ENCODE measurements at places on chromosomes 1 and 21. TPM values are rescaled to one million over a fixed set of nuclear protein-coding genes. Genes with fewer than 3 reads are reported as not detected.
A peak's percentile ranks its signal among the peaks of the same experiment; 100 is the strongest.

DNA sequence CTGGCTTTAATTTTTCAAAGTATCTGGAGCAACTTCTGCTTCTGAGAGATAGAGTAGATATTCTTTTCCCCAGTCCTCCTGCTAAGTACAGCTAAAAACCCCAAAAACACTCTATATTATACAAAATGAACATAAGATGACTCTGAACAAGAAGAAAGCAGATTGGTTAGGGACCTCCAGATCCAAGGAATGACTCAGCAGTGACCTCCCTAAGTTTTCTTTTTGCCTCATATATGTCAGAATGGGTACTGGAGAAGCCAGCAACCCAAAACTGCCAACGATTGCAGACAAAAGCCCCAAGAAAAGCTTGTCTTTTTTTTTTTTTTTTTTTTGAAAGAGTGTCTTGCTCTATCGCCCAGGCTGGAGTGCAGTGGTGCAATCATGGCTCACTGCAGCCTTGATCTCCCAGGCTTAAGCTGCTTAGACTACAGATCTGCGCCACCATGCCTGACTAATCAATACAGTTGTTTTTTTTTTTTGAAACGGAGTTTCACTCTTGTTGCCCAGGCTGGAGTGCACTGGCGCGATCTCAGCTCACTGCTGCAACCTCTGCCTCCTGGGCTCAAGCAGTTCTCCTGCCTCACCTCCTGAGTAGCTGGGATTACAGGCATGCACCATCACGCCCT, 22.7 kb downstream of the NDUFS5 start:
- H3K4me3 ChIP-seq: no peak overlapping the region
- no peak overlapping the region for H3K27ac ChIP-seq
- peaks cover 15% of the 10 kb centered on the region for H3K36me3 ChIP-seq
- no peaks in the 10 kb centered on the region for H3K27me3 ChIP-seq
- no peaks in the 10 kb centered on the region for H3K4me1 ChIP-seq

DNA sequence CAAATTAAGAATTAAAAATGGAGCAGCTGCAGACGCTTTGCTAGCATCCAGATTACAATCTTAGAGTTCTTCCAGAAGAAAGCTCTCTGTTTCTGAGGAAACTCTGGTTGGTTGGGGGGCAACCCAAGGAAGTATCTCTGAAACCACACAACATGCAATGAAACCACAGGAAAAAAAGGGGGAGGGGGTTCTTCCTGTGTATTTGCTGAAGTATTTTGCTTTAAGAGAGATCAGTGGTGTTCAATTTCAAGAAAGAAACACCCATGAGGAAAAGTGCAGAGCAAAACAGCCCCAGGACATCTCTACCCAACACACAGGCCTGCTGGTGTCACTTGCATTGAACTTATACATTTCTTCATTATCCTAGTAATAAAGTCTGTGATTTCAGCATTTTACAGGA, 19.7 kb upstream of the TIAM1 start:
- H3K4me3 ChIP-seq: no peak overlapping the region
- no peaks in the 10 kb centered on the region for H3K27me3 ChIP-seq
- no peak for DNase-seq
- H3K4me1 ChIP-seq: no peaks in the 10 kb centered on the region

AMY1A gene
- not detected for total RNA-seq

GRCh38 chr1:6294890-6295556, 34.1 kb upstream of the GPR153 start:
- H3K27me3 ChIP-seq: no peaks in the 10 kb centered on the region
- no peaks in the 10 kb centered on the region for H3K4me1 ChIP-seq
- H3K36me3 ChIP-seq: no peaks in the 10 kb centered on the region
- no peak overlapping the region for H3K4me3 ChIP-seq
- no peak overlapping the region for H3K27ac ChIP-seq

DNA sequence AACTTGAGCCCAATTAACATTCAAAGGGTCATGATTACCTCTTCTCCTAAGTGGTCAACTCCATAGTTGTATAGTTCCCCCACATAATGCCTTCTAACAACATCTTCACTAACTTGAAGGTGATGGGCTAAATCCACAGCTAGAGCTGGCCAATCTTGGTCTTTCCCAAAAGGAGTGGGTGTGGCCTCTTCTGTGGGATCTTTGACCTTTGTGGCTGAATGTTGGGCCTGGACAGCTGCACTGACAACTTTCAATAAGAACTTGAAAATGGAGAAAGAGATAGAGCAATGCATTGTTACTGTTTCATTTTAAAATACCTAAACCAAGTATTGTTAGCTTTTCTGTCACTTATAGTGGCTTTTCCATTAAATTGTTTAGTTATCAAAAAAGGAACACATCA, 59.2 kb downstream of the IARS2 start:
- no peak overlapping the region for H3K27ac ChIP-seq
- H3K4me1 ChIP-seq: no peaks in the 10 kb centered on the region
- no peaks in the 10 kb centered on the region for H3K27me3 ChIP-seq
- no peaks in the 10 kb centered on the region for H3K36me3 ChIP-seq
- H3K4me3 ChIP-seq: no peak overlapping the region

- H3K27me3 ChIP-seq: no peaks in the 10 kb centered on the region
- peak overlapping the region; percentile 44 for H3K4me3 ChIP-seq
- no peaks in the 10 kb centered on the region for H3K4me1 ChIP-seq
- no peak overlapping the region for H3K27ac ChIP-seq
Observed at GRCh38 chr1:32972814-32973428, 8.3 kb upstream of the RNF19B start.

DNA sequence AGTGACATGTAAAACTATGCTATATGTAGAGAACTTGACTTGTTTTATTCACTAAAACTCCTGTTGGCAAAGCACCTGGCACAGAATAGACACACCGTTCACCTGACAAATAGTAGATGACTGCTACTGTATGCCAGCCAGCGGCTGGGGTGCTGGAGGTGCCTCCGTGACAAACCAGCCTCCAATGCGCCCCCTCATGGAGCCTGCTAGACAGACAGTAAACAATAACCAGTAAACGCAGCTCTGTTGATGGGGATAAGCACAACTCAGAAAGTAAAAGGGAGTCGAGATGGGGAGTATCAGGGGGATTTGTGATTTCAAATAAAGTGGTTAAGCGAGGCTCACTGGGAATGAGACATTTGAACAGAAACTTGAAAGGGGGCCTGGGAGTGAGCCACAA, 107.2 kb downstream of the PRDM2 start:
- H3K4me3 ChIP-seq: no peak overlapping the region
- DNase-seq: peak; percentile 49
- no peaks in the 10 kb centered on the region for H3K4me1 ChIP-seq

- H3K36me3 ChIP-seq: no peaks in the 10 kb centered on the region
- no peak for DNase-seq
- no peaks in the 10 kb centered on the region for H3K27me3 ChIP-seq
- H3K4me1 ChIP-seq: no peaks in the 10 kb centered on the region
Observed at GRCh38 chr1:84693005-84693404, 2.7 kb upstream of the SSX2IP start.

DNA sequence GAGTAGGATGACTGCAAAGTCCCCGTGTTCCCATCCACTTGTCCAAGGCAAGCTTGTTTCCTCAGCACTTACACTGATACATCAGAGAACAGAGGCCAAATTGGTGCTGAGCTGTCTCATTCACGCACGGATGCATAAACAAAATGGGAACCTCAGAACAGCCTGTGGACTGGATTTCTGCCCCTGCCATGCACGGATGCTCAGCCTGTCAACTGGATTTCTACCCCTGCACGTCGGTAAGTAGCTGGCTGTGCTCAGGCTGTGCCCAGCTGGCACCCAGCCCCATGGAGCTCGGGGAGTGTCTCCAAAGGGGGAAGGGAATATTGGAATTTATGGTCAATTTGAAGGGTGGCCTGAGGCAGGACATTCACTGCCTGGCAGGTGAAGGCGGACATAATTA, 40.8 kb upstream of the TMPRSS2 start:
- H3K36me3 ChIP-seq: no peaks in the 10 kb centered on the region
- H3K27me3 ChIP-seq: no peaks in the 10 kb centered on the region
- no peaks in the 10 kb centered on the region for H3K4me1 ChIP-seq

LPAR3 gene
- not detected for total RNA-seq

DNA sequence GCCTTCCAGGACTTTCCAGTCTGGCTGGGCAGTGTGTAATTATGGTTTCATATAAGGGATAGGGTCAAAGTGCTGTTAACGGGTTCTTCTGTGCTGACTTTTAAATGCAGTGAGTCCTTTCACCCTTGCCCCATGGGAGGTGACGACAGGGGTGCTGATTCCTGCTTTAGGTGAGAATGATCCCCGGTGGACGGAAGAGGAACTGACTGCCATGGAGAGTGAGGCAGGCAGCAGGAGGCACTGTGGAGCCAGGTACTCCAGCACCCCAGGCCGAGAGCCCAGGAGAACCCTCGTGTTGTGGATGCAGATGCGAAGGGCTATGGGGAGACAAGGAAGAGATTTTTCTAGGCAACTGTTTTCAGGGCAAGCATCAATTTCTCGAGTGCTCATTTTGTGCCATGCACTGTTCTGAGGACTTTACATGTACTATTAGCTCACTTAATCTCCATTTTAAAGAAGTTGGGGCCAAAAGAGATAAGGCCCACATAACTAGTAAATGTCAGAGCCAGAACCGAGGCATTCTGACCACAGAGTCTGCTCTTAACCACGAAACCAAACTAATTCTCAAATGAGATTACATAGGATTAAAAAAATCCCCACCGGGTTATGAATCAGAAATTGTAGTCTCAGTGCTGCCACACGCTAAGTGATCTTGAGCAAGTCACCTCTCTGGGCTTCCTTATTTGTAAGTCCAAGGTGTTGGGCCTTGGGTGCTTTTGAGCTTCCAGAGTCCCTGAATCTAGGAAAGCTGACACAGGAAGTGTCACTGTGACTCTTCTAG, 28.2 kb downstream of the STPG1 start:
- no peak overlapping the region for H3K4me3 ChIP-seq
- H3K4me1 ChIP-seq: peaks cover 6% of the 10 kb centered on the region
- no peaks in the 10 kb centered on the region for H3K27me3 ChIP-seq
- no peaks in the 10 kb centered on the region for H3K36me3 ChIP-seq

DNA sequence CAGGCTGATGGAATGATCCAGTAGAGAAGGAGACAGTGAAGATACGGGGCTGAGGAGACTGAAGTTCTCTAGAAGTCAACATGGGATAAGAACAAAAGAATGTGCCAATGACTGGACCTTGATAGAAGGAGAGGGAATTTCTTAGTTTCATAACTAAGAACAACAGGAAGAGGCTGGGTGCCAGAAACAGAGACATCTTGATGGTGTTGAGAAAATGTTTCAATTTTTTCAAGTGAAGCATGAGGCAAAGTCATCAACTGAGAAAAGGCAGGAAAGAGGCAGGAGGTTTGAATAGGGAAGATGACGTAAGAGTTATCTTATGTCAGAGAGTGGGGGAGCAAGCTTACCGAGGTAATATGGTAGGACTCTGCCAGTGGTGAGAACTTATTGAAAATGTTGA, 80.1 kb downstream of the SPAG17 start:
- H3K27me3 ChIP-seq: no peaks in the 10 kb centered on the region
- no peaks in the 10 kb centered on the region for H3K36me3 ChIP-seq
- H3K4me1 ChIP-seq: no peaks in the 10 kb centered on the region
- no peak for DNase-seq

GRCh38 chr1:206912445-206913095, 9.2 kb downstream of the FCMR start:
- no peaks in the 10 kb centered on the region for H3K27me3 ChIP-seq
- H3K27ac ChIP-seq: no peak overlapping the region
- H3K4me3 ChIP-seq: no peak overlapping the region
- no peaks in the 10 kb centered on the region for H3K36me3 ChIP-seq
- peaks cover 18% of the 10 kb centered on the region for H3K4me1 ChIP-seq
- no peak for DNase-seq

C4BPB gene
- total RNA-seq: 18.1 TPM

- H3K4me1 ChIP-seq: no peaks in the 10 kb centered on the region
- H3K27ac ChIP-seq: no peak overlapping the region
- no peak for DNase-seq
- no peaks in the 10 kb centered on the region for H3K27me3 ChIP-seq
- no peak overlapping the region for H3K4me3 ChIP-seq
Observed at GRCh38 chr1:246875041-246876026, 56.4 kb downstream of the AHCTF1 start.

GRCh38 chr1:100188617-100189016, 10.6 kb upstream of the LRRC39 start:
- H3K4me3 ChIP-seq: no peak overlapping the region
- H3K4me1 ChIP-seq: no peaks in the 10 kb centered on the region
- H3K36me3 ChIP-seq: no peaks in the 10 kb centered on the region

DNA sequence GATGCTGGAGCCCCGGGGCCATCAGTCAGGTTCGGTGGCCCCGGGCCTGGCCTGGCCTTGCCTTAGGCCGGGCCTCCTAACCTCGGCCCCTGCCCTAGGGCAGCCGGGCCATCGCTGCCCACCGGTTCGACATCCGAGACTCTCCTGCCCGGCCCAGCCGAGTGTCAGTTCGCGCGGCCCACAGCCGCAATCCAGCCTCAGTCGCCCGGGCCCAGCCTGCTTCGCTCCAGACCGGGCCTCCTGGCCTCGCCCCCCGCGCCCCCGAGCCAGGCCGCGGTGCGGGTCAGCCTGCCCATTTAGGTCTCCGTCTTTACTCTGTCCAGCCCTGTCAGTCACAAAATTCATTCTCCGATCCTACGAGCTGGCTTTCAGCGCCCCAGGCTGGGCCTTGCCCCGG, 777 bp downstream of the LRRC41 start:
- peaks cover 8% of the 10 kb centered on the region for H3K4me1 ChIP-seq
- peak; percentile 54 for DNase-seq
- H3K27ac ChIP-seq: peak overlapping the region; percentile 93
- H3K27me3 ChIP-seq: no peaks in the 10 kb centered on the region
- peak overlapping the region; percentile 81 for H3K4me3 ChIP-seq

- no peaks in the 10 kb centered on the region for H3K27me3 ChIP-seq
- no peak for DNase-seq
- peak overlapping the region; percentile 54 for H3K27ac ChIP-seq
- no peaks in the 10 kb centered on the region for H3K36me3 ChIP-seq
Observed at GRCh38 chr1:66446261-66447001, 87.5 kb upstream of the SGIP1 start.

ARMH1 gene
- 3.7 TPM for total RNA-seq

DNA sequence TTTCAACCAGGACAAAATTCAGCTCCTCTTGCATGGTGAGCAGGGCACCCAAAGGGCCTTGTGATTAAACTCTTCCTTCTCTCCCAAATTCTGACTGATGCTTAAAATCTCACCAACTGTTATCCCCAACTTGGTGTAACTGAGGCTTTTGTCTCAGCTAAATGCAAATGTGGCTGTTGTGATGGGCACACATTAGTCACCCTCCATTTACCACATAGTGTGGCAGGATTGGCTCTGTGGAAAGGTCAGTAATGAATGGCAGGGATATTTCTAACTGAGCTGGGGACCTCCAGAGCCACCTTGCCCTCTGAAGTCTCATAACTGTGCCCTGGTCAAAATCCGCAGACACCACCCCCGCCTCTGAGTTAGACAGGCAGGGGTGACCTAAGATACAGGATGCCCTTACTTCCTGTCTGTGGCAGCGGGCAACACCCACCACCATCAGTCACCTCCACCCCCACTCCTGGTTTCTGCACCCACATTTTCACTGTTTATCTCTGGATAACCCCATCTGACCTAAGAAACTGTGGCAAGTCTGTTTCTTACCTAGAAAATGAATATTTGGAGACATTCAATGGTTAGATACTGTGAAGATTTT, 25.4 kb upstream of the RGS16 start:
- H3K4me3 ChIP-seq: no peak overlapping the region
- H3K4me1 ChIP-seq: peaks cover 5% of the 10 kb centered on the region
- no peaks in the 10 kb centered on the region for H3K27me3 ChIP-seq
- no peak for DNase-seq
- no peak overlapping the region for H3K27ac ChIP-seq

All from Peyer's patch (tissue), 4 donors.